RCC 7860 (cell line): ENCODE measurements at places on chromosomes 7 and 10.

DNA sequence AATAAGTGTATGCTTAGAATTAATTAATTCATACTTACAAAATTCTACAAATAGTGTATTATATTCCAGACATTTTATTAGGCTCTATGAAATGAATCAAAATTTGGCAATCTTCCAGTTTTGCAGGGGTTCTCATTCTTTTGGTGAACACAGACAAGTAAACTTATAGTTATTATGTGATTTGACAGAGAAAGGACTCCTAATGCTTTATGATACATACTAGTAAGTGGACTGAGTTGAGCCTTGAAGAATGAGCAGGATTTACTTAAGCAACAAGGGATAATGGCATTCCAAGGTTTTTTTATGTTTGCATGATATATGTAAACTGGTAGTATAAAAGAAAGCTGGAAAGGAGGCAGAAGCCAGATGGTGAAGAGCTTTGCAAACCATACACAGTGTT is 145.7 kb upstream of the FERD3L start:
- DNase-seq, result no peak

DNA sequence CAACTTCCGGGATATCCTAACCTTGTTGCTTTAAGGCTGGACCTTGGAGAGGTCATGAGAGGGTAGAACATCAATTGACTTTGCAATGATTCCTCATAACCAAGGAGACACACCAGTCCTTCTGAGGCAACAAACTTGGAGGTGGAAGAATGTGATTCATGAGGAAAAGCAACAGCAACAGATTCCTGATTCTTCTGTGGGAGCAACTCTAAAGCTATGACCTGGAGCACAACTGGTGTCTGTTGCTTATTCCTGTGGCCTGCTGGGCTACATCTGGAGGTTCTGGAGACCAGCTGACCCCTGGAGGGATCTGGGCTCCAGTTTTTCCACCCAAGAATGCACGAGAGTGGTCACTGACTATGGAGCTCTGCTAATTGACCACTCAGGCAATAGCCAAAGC is 116.6 kb downstream of the CREB5 start:
- DNase-seq, result no peak

GRCh38 chr10:44947371-44948152 is 12.0 kb upstream of the RASSF4 start:
- DNase-seq, result peak; percentile 72

- no peak for DNase-seq
Observed at GRCh38 chr7:116912269-116912909, 40.9 kb upstream of the ST7 start.

DNA sequence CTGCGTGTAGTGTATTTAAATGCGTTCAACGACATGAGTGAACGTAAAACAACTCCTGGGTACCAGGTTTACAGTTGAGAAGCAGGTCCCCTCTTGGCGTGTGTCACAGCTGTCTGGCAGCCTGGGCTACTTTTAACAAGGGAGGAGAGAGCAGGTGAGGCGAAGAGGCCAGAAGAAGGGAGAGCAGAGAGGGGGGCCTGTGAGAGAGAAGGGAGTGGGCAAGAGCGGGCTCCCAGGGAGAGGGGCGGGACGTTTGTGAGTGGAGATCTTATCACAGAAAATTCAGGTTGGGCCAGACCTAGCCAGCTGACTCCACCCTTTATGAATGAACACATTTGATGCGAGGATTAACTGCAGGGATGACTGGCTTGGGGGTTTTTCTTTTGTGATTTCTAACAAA is 154.0 kb downstream of the CAMK1D start:
- DNase-seq, result no peak

GRCh38 chr10:91378061-91378460 is 32.1 kb upstream of the HECTD2 start:
- DNase-seq, result peak; percentile 51

DNA sequence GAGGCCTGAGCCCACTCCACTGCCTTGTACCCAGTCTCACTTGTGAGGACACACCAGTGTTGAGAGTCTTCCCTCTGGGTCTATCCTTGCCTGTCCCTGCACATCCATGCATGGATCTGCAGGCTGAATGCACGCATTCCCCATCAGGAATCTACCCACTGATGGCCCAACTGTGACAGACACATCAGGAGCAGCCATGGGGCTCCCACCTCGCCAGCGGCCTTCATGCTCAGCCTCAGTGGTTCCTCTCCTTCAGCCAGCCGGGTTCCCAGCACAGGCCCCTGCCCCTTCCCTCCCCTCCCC is 21.3 kb downstream of the ANTXRL start:
- DNase-seq, result no peak

DNA sequence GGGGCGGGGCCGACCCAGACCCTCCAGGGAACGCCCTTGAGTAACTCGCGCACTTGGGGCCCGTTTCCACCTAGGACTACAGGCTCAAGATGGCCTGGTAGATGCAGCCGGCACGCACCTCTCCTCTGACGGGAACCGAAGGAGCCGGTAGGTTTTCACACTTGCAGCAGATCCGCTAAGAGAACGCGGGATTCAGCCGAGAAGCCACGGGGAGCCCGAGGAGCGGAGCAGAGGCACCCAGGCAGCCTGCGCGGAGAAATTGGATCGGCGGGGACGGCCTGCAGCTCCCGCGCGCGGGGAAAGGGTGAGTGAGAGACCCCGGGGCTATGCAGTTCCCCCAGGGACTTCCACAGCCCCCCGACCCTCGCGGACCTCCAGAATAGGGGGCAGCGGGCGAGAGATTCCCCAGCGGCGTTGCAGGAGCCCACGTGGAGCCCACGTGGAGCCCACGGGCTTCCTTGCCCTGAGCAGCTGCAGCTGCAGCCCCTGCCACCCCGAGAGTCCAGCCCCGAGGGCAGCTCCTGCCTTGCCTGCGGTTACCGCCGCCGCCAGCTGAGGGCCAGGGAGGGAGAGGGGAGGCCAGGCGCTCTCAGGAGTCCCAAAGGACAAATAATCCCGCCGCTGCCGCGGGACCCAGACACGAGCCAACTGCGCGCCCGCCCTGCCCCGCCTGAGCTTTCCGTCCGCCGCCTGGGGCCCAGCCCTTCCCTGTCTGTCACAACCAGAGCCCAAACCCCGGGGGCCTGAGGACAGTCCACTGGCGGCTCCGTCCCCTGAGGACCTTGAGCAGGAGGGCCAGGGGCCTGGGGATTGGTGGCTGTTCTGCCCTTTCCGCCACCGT is 13.1 kb downstream of the IFT22 start:
- DNase-seq, result no peak

DNA sequence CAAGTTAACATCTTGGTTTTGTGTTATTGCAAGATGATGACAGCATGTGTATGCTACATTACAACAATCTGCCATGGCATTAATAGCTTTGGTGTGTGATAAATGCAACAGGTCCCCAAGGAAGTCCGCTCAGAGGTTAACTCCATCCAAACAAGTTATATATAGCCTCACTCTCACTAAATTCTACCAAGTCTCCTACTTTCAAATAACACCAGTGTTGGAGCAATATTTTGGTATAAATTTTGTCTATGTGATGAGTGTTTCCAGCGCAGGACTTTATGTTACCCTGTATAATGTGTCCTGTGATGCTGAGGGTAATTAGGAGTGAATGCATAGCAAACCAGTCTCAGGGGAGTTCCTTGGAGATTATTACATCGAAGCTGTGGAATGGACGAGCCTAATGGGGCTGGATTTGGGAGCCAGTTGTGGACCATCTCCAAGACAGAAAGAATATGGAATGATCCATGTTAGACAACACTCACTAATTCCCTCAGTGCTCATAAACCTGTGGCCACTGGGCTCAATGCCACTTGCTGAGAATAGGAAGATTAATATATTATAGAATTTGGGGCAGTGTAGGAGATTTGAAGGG is 127.6 kb upstream of the CXCL12 start:
- no peak for DNase-seq

DNA sequence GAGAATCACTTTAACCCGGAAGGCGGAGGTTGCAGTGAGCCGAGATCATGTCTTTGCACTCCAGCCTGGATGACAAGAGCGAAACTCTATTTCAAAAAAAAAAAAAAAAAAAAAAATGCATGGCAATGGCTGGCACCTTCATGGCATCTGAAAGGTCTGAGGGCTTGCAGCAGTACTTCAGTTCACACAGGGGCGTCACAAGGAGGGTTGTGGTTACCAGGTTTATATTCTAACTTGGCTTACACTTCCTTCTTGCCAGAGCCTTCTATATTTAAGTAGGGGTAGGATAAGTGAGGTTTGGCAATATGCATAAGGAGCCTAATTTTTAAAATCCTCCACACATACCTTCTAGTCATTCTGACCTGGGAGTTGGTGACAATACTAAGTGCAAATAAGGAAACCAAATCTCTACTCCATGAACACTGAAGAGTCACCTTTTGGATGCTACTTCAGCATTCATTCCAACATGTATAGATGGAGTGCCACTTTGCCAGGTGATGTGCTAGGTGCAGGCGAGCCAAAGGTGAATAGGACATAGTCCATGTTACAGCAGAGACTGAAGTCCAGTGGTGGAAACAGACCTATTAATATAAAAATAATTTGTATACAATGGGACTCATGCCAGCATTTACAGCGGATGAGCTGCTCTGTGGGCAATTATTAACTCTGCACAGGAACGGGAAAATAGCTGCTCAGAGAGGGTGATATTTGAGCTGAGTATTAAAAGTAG is 57.8 kb upstream of the PDCD4 start:
- no peak for DNase-seq

DNA sequence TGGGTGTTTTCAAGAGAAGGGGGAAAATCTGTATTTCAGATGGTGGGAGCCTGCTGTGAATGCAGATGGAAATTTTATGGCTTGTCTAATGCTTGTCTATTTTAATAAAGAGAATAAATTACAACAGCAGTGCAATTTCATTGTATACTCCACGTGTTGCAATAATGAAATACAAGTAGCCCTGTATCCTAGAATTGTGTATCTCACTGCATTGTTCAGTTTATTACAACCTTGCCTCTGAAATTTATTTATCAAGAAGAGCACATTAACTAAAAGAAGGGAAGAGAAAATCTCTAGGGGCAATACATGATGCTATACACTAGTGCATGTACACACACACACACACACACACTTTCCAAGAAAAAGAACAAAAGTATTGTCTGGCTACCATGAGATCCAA is 21.8 kb downstream of the ANK3 start:
- no peak for DNase-seq

- no peak for DNase-seq
Observed at GRCh38 chr7:36082910-36083309, 70.1 kb upstream of the EEPD1 start.

- no peak for DNase-seq
Observed at GRCh38 chr7:115906731-115907130, 123.8 kb downstream of the TFEC start.

- no peak for DNase-seq
Observed at GRCh38 chr7:74293577-74293908, 4.3 kb downstream of the CLIP2 start.

DNA sequence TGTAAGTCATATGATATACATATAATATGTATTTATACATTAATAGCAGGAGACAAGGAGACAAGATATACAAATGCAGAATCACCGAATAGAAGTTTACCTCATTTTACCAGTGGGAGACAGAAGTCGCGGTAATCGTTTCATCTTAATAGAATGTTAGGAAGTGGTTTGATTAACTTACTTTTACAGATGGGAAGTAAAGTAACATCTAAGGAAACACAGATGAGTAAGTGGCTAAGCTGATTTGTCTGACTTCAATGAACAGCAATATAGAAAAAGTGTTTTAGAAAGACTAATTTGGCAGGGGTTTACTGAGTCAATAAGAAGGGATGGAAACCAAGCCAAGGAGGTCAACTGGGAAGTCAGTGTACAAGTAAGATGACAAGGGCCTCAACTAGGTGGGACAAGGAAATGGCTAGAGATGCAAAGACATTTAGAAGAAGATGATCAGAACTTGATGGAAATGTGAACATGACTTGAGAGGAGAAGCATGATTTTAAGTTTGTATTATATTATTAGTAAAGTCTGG is 36.2 kb upstream of the FAM133B start:
- no peak for DNase-seq

DNA sequence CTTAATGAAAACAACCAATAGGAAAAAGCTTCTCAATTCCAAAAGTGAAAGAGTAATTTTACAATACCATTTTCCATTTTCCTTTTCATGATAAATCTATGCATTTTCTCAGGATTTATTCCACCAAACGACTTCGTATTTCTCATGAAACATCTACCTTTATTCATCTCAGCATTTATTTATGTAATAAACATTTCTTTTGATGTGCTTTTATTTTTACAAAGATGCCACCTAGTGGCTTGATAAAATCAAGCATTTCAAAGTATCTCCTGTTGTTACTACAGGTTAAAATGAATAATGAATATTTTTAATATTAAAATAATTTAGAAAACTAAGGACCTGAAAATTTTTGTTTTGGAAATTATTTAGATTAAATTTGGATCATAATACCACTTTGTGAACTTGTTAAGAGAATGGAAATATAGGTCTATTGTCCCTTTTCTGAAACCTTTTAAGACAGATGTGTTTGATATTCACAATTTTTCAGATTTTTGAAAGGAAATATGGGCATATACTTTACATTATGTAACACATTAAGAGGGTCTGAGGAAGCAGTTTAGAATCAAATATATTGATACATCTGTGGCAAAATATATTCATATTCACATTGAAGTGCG is 2.7 kb upstream of the IQUB start:
- peak; percentile 24 for DNase-seq

DNA sequence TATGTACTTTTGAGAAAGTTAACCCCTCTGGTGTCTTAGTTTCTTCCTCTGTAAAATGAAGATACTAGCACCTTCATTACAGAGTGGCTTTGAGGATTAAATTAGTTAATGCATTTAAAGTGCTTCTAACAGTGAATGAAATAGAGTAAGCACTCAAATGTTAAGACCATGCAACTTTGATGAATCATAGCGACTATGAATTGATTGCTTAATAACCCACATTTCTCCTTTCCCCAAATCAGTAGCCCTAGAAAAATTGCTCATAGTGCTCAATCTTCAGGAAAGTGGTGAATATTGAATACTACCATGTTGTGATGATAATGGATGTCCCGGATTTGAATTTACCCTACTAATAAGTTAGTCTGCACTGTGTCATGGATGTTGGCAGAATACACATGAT is 48.1 kb downstream of the CD36 start:
- DNase-seq, result no peak

GRCh38 chr7:115260381-115260780 is 338.5 kb downstream of the MDFIC start:
- DNase-seq, result no peak

DNA sequence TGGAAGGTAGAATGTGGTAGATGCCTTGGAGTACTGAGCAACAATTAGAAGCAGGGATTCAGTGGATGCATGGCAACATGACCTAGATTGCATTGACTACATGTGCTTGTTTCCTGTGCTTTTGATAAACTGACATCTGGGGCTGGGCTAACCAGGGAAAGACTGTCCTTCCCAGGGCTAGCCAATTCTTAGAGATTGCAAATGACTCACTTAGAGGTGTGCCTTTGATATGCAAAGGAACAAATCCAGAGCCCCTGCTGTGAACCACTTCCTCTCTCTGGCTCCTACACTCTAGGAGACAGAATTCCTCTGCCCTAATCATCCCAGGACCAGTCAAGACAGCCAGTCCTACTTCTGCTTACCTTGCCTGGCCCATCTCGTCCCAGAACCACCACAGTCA is 651.5 kb downstream of the LRMDA start:
- peak; percentile 87 for DNase-seq

DNA sequence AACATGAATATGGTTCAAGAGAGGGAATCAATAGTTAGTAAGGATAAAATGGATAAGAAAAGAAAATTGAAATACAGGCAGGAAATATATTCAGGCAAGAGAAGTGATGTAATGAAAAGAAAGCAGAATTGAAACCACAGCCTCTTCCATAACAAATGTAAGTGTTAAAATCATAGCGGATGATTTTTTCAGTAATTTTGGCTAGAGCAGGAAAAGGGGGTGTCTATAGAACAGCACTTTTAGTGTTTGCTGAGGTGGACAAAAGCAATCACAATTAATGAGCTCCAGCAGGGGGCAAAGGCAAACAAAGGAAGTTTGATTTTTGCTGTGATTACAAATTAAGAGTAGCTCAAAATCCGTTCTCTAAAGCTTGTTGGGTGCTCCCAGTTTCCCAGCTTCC is 79.0 kb downstream of the TRIL start:
- no peak for DNase-seq
